Effector memory CD8-positive, alpha-beta T cell (primary cell): ENCODE measurements at places on chromosomes 5 and 9.
A peak's percentile ranks its signal among the peaks of the same experiment; 100 is the strongest.

DNA sequence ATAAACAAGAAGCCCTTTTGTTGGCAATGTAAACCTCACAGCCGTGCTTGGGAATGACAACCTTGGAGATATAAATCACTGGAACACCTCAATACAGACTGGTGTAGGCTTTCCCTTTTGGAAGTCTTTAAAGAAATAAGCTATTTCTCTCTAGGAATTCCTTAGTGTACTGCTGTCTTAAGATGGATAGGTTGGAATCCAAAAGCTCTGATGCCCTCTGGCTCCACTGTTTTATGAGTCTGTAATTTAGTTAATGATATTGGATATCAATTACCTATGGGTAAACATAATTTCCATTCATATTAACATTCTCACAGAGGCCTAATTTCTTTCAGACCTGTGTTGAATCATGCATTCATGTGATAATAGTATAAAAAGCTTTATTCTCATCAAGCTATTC, 435.9 kb upstream of the MPDZ start:
- DNase-seq, result no peak
- no peaks in the 10 kb centered on the region for H3K36me3 ChIP-seq
- H3K27ac ChIP-seq, result no peak overlapping the region

DNA sequence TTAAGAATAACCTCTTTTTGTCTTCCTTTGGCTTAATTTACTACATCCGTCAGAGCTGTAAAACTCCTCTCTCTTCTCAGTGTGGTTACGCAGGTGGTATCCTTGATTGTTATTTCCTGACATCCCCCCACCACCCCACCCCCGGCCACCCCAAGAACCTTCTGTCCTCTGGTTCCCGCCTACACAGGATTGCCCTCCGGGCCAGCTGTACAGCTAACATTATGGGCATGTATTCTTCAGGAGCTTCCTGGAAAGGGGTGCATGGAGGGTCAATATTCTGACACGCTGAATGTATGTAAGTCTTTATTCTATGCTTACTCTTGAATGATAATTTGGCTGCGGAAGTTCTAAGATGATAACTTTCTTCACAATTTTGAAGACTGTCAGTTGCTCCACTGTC, 13.0 kb upstream of the ANP32B start:
- no peak overlapping the region for H3K4me3 ChIP-seq
- H3K27ac ChIP-seq, result no peak overlapping the region
- DNase-seq, result no peak
- peaks cover 3% of the 10 kb centered on the region for H3K36me3 ChIP-seq
- peaks cover 23% of the 10 kb centered on the region for H3K27me3 ChIP-seq

DNA sequence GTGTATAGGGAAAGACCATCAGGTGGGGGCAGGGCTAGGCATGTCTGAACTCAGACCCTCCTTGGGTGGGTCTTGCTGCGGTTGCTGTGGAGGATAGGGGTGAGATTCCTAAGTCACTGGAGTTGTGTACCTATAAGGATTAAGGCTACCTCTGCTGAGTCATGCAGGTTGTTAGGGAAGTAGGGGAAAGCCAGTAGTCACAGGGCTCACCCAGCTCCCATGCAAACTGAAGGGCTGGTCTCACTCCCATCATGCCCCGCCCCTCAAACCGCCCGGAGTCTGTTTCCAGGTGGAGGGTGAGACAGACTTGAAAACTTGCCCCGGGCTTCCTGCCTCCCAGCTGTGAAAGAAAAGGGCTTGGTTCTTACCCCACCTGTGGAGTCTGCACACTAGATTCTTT, 161.8 kb downstream of the CAVIN4 start:
- H3K36me3 ChIP-seq, result no peaks in the 10 kb centered on the region
- no peaks in the 10 kb centered on the region for H3K27me3 ChIP-seq
- H3K4me3 ChIP-seq, result no peak overlapping the region
- no peaks in the 10 kb centered on the region for H3K4me1 ChIP-seq
- no peak overlapping the region for H3K27ac ChIP-seq
- DNase-seq, result no peak

GRCh38 chr5:96506376-96506775, 73.3 kb upstream of the PCSK1 start:
- no peak overlapping the region for H3K4me3 ChIP-seq
- no peak for DNase-seq
- H3K27me3 ChIP-seq, result peaks cover 16% of the 10 kb centered on the region
- no peaks in the 10 kb centered on the region for H3K36me3 ChIP-seq

DNA sequence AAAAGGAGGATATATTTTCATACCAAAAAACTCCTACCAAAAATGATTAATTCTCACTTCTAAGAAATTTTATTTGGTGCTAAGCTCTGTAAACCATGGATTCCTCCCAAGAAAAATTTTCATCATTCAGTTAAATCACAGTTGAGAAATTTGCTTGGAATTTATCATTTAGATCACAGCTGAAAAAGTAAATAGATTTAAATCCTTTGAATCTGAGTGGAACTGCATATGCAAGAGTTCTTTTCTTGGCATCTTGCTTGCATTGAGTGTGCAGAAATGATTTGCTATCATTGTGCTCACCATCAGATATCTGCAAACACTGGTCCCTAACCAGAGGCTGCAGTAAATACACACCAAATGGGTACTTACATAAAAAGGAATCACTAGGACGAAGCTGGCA, 836.1 kb upstream of the CDH6 start:
- H3K27ac ChIP-seq, result no peak overlapping the region
- no peaks in the 10 kb centered on the region for H3K36me3 ChIP-seq
- H3K4me3 ChIP-seq, result no peak overlapping the region
- H3K27me3 ChIP-seq, result no peaks in the 10 kb centered on the region
- DNase-seq, result no peak

GRCh38 chr9:69342769-69343168, 17.8 kb downstream of the ENTREP1 start:
- peaks cover 4% of the 10 kb centered on the region for H3K27me3 ChIP-seq
- H3K36me3 ChIP-seq, result no peaks in the 10 kb centered on the region
- H3K4me3 ChIP-seq, result no peak overlapping the region
- no peak for DNase-seq
- H3K4me1 ChIP-seq, result no peaks in the 10 kb centered on the region

GRCh38 chr5:64688391-64688790, 1.9 kb upstream of the SHISAL2B start:
- H3K27ac ChIP-seq, result no peak overlapping the region
- no peaks in the 10 kb centered on the region for H3K4me1 ChIP-seq
- DNase-seq, result no peak
- peaks cover 60% of the 10 kb centered on the region for H3K27me3 ChIP-seq
- no peaks in the 10 kb centered on the region for H3K36me3 ChIP-seq

DNA sequence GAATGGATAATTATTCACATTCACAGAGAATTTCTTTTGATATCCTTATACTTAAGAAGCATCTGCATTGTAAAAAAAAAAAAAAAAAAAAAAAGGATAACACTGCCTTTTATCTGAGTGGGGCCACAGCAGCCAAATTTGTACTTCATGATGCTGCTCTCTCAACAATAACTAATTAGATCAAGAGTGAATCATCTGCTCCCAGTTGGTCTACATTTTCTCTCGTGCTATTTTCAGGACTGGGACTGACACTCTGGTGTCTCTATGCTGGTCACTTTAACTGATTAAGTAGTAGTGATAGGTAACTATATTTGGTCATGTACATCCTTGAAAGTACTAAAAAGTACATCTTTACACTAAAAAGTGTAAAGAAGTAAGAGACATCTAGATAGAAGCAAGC, 90.1 kb downstream of the RFX3 start:
- DNase-seq, result no peak
- H3K27ac ChIP-seq, result no peak overlapping the region
- H3K4me3 ChIP-seq, result no peak overlapping the region
- peaks cover 19% of the 10 kb centered on the region for H3K4me1 ChIP-seq

GRCh38 chr5:135065306-135066265, 31.6 kb upstream of the PITX1 start:
- H3K36me3 ChIP-seq, result no peaks in the 10 kb centered on the region
- no peaks in the 10 kb centered on the region for H3K4me1 ChIP-seq
- H3K4me3 ChIP-seq, result no peak overlapping the region
- peaks cover 27% of the 10 kb centered on the region for H3K27me3 ChIP-seq
- no peak for DNase-seq

- H3K4me1 ChIP-seq, result no peaks in the 10 kb centered on the region
- H3K27ac ChIP-seq, result no peak overlapping the region
- H3K36me3 ChIP-seq, result no peaks in the 10 kb centered on the region
- H3K4me3 ChIP-seq, result no peak overlapping the region
- no peaks in the 10 kb centered on the region for H3K27me3 ChIP-seq
These were observed 680.8 kb downstream of the DNAH5 start for GRCh38 chr5:13263701-13264100.

DNA sequence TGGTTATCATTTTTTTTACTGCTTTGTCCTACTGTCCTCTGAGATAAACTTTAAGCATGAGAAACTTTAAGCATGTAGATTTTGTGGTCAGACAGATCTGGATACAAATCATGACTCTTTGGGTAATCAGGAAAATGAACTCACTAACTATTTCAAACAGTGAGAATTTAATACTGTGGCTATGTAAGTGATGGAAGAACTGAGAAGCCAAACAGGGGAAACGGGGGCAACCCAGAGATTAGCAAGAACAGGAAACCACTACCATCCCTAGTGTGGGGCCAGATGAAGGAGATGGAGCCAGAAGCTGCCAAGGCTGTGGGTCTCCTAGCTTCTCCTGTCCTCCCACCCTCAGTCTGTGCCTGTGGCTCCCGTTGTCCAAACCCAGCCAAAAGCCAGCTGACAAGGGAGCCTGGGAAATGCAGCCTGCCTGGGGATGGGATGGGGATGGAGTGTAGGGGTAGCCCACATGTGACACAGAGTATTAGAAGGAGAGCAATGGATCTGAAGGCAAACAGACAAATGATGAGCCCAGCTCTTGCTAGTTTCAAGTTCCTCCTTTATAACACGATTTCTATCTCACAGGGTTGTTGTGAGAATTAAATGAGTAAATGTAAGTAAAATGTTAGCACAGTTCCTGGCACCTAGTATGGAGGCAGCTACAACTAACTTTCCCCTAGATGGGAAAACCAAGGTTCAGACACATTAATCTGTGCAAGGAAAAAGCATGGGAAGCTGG, 27.7 kb upstream of the CDC23 start:
- H3K36me3 ChIP-seq, result no peaks in the 10 kb centered on the region
- no peak for DNase-seq
- peaks cover 53% of the 10 kb centered on the region for H3K27me3 ChIP-seq
- no peak overlapping the region for H3K27ac ChIP-seq

DNA sequence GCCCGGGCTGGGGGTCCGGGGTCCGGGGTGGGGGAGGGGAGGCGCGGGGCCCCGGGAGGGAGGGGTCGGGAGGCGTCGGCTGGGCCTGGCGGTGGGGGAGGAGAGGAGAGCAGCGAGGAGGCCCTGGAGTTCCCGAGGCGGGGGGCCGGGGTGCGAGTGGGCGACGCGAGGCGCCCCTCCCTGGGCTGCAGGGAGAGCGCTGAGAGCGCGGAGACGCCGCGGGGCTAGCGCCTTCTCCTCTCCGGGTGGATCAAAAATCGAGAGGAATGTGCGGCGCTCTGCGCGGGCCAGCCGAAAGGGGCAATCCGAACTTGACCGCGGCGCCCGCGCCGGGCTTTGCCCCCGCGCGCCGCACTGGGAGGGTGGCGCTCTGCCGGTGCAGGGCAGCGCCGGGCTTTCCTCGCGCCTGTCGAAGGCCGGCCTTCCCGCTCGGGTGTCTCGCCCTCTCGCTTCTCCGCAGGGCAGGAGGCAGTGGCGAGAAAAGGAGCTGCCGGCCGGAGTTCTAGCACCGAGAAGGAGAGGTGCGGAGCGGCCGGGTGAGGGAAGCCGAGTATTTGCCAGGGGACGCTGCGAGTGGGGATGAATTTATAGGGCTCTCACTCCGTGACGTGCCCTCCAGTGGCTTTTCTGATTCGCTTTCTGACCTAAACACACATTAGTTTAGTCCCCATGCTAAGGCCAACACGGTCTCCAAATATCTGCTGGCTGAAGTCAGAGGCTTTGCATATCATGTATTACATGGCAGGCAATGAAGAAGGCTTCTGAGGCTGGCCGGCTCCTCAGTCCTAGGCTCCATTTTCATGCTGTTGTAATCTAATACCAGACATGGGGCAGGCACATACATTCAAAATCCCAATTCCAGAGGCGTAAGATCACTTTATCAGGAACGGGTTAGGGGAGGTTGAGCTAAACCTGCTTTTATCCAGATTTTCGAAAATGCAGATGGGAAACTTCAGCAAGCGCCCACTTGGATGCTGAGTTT, 503 bp upstream of the GDNF start:
- no peak overlapping the region for H3K27ac ChIP-seq
- peaks cover 3% of the 10 kb centered on the region for H3K36me3 ChIP-seq
- no peak overlapping the region for H3K4me3 ChIP-seq
- H3K4me1 ChIP-seq, result peaks cover 10% of the 10 kb centered on the region
- peaks cover 91% of the 10 kb centered on the region for H3K27me3 ChIP-seq
- DNase-seq, result no peak

- DNase-seq, result no peak
- H3K27ac ChIP-seq, result no peak overlapping the region
- H3K27me3 ChIP-seq, result no peaks in the 10 kb centered on the region
- no peak overlapping the region for H3K4me3 ChIP-seq
- no peaks in the 10 kb centered on the region for H3K36me3 ChIP-seq
These were observed 484.2 kb upstream of the PTPRD start for GRCh38 chr9:11097020-11097419.

GRCh38 chr9:109640580-109641371, 139.2 kb upstream of the PALM2AKAP2 start:
- no peaks in the 10 kb centered on the region for H3K4me1 ChIP-seq
- H3K36me3 ChIP-seq, result no peaks in the 10 kb centered on the region
- no peak for DNase-seq
- H3K4me3 ChIP-seq, result no peak overlapping the region
- H3K27ac ChIP-seq, result no peak overlapping the region

- H3K27me3 ChIP-seq, result no peaks in the 10 kb centered on the region
- H3K36me3 ChIP-seq, result no peaks in the 10 kb centered on the region
- H3K4me3 ChIP-seq, result no peak overlapping the region
- H3K4me1 ChIP-seq, result no peaks in the 10 kb centered on the region
- DNase-seq, result no peak
These were observed 106.0 kb upstream of the PTPN3 start for GRCh38 chr9:109604131-109604530.

DNA sequence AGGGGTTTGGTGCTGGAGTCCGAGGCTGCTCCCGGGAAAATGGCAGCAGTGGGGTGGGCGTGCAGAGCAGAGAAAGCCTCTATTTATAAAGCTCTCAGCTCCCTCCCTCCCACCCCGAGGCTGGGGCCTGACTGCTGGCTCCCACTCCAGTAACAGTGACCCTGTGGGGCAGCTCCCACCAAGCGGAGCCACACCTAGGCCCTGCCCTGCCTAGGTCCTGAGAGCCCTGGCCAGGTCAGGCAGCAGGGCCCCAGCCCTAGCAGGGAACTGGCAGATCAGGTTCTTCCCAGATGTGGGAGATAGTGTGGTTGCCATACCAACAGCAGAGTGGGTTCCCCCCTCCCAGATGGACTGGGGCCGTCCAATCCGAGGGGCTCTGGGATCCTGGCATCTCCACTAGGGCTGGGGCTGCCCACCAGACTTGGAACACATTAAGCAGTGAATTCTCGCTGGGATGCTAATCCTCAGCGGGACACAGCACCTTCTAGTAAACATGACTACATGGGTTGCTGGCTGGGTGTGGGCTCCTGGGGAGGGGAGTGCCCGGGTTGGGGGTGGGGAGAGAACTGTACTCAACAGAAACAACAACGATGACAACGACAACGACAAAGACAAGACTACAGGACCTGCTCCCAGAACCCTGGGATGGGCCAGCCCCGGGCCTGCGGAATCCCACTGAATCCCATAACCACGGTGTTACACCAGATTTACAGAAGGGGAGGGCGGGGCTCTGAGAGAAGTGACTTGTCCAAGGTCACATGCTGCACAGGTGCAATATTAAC, 1.5 kb downstream of the SH3GLB2 start:
- no peaks in the 10 kb centered on the region for H3K27me3 ChIP-seq
- peaks cover 7% of the 10 kb centered on the region for H3K36me3 ChIP-seq
- DNase-seq, result no peak
- H3K4me3 ChIP-seq, result peak overlapping the region; percentile 86
- peak overlapping the region; percentile 66 for H3K27ac ChIP-seq
- H3K4me1 ChIP-seq, result peaks cover 20% of the 10 kb centered on the region
